Stimulated activated CD4-positive, alpha-beta T cell treated with anti-CD3 and anti-CD28 coated beads, Interleukin-4, amount 100 ng/mL, for 24 hours (primary cell): ENCODE measurements at places on chromosomes 11 and 22.

DNA sequence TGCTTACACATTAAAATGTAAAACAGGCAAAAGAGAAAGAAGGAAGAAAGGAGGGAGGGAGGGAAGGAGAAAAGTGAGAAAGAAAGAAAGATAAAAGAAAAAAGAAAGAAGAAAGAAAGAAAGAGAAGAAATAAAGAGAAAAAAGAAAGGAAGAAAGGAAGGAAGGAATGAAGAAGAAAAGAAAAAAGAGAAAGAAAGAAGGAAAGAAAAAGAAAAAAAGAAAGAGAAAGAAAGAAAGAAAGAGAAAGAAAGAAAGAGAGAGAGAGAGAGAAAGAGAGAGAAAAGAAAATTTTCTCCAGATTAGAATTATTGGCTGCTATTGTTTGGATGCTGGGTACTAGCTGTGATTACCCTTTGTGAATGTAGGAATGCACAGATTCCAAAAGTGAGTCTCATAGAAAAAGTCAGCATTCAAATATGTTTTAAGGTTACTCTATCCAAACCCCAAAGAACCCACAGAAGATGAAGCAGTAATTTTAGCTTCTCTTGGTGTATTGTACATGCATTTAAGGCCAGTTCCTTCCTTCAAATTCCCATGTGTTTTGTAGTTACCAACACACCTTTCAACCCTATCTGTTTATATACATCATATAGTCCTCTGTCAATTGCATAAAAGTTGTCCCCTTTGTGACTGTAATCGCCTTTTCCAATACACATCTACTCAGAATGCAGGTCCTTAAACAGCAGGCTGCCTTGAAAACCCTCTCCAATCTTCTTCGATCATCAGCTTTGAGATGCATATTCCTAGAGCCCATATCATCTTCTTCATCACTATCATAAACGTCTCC lies 789 bp upstream of the FAM111A start:
- DNase-seq: no peak

GRCh38 chr11:126139111-126140091 lies 72.0 kb downstream of the RPUSD4 start:
- no peak for DNase-seq

GRCh38 chr11:20137637-20138036 lies 22.6 kb downstream of the DBX1 start:
- no peak for DNase-seq

- DNase-seq: no peak
Measured at GRCh38 chr11:131767421-131767820, 397.0 kb downstream of the NTM start.

DNA sequence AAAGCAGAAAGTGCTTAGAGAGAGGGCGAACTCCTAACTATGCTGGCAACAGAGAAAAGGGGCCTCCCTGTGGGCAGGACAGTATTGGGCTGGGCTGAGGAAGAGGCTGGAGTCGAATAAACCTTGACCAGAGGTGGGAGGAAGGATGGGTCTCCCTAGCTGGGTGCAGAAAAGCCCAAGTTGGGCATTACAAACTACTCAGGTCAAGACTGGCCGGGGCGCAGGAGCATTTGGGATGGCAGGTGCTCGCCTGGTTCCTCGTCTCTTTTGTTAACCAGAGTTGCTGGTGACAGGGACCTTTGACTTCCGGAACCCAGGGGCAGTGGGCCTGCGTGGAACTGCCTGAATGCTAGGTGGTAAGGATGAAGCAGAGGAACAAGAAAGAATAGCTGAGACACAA lies 80.3 kb upstream of the SHISAL1 start:
- DNase-seq: no peak

- no peak for DNase-seq
Measured at GRCh38 chr11:3644817-3645235, at the start of gene ART1. TSS of gene ART1 (plus strand) at chr11:3645128. CDS start at chr11:3659214, 14,086 bp downstream.

DNA sequence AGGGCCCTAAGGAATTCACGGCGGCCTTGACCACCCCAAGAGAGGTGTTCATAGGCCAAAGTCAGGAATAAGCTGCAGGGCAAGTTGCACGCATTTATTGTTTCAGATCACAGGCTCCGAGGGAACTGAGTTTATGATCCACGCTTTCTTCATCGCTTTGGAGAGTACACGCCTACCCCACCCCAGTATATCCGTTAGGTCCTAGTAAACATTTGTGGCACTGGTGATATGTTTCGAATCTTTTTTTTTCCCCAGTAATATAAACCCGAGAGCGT lies 805 bp downstream of the GANAB start:
- DNase-seq: no peak

- DNase-seq: no peak
Measured at GRCh38 chr11:121293288-121293594, 670 bp downstream of the SC5D start.

GRCh38 chr22:43006753-43007152 lies 8.2 kb downstream of the PACSIN2 start:
- DNase-seq: no peak

DNA sequence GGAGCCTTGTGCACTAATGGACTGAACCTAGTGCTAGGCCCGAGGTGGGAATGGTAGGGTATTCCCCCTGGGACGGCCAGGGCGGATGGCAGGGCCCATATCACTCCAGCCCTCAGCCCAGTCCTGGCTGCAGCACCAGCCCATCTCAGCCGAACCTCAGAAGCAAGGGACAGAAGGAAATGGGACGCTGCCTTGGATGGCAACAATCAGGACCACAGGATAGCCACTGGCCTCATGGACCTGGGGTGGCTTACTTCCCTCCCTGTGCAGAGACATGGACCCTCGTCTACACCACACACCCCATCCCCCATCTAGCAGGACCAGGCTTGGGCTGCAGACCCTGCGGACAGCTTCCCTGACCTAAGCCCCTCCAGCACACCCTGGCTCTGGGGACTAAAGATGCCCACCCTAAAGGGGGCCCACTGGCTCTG lies 24.1 kb downstream of the ARVCF start:
- DNase-seq: no peak

DNA sequence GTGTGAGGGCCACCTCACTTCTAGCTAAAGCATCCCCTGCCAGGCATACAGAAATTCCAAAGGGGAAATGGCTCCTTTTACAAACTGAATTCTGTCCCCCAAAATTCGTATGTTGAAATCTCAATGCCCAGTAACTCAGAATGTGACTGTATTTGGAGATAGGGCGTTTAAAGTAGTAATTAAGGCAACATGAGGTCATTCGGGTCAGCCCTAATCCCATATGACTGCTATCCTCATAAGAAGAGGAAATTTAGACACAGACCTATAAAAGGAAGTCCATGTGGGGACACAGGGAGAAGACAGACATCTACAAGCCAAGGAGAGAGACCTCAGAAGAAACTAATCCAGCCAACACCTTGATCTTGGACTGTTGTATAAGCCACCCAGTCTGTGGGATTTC lies 119.1 kb downstream of the CHST1 start:
- no peak for DNase-seq

DNA sequence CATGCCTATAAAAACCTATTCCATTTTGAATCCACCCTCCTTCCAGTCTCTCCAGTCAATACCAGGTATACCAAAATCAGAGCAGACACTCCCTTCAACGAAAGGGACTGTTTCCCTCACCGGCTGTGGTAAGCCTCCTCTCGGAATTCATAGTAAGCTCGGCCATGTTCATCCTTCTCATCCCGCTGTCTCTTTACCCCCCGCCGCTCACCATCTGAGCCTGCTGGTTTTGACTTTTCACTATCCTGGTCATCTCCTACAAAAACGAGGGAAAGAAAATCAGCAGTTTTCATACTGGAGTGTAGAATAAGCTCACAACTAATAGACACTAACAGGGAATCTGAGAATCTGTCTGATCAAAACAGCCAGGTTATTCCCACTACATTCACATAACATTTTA lies 3.1 kb downstream of the HNRNPUL2 start:
- DNase-seq: no peak

DNA sequence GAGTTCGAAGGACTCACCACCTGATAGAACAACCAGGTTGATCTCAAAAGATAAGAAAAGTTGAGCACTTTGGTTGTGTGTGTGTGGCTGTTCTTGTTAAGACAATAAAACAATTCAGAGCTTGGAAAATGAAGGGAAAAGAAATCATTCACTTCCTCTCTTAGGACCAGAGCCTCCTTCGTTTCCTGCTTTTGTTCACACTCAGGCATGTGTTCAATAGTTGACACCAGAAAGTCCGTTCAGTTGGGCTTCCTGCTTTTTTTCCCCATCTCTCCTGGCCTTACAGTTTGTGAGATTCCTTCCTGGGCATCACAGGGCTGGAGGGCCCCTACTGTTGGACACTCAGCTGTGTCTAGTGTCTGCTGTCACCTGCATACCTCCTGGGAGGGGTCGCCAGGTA lies 48.0 kb downstream of the TSPAN18 start:
- DNase-seq: no peak

DNA sequence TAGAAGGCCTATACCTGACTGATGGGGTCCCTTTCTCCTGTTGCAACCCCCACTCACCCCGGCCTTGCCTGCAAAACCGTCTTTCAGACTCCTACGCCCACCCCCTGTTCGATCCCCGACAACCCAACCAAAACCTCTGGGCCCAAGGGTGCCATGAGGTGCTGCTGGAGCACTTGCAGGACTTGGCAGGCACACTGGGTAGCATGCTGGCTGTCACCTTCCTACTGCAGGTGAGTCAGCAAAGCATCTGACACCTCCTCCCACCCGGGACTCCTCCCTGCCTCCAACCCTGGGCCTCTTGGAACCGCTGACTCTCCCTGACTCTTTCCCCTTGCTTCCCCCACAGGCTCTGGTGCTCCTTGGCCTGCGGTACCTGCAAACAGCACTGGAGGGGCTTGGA lies 1.2 kb downstream of the ROM1 start:
- peak; percentile 73 for DNase-seq

GRCh38 chr11:41400819-41401382 lies 58.6 kb downstream of the LRRC4C start:
- DNase-seq: no peak

- DNase-seq: no peak
Measured at GRCh38 chr11:2548596-2548995, 103.8 kb downstream of the KCNQ1 start.

GRCh38 chr22:46072981-46073682 lies 77.2 kb upstream of the PPARA start:
- no peak for DNase-seq

DNA sequence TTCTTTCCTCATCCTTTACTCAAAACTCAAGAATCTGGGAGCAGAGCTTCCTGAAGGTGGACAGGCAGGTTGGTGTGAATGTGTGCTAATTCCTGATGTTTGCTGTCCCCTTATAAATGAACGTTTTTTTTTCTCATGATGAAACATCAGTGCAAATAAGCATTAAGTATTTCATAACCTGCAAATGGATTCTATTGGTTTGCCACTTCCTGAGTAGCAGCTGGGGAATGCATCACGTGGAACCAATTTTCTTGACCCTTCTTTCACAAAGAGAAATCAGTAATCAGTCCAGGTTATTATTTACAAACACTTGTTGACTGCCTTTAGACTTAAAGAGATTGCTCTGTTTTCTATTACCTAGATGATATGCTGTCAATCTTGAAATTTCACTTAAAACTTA lies 40.1 kb upstream of the SCN3B start:
- no peak for DNase-seq

DNA sequence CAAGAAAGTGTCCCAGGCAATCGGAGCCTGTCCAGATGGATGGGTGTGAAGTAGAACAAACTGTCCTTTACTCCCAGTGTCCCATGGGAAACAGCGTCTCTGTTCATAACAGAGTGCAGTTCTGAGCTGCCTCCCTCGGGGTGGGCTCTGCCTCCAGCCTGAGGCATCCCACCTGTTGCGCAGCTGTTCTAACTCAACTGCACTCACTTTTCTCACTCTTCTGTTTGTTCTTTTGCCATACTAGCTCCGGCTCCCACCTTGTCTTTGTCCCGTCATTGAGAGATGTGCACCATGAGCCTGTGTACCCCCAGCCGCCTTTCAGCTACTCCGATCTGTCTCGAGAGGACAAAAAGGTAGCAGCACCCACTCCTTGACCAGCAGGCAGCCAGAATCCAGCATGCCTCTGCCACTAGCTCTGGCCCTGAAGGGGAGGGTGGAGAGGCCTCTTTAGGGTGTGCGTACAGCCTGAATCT lies 20.7 kb upstream of the CDC42EP2 start:
- no peak for DNase-seq

- no peak for DNase-seq
Measured at GRCh38 chr11:103550811-103551210, 441.6 kb downstream of the DYNC2H1 start.

- no peak for DNase-seq
Measured at GRCh38 chr11:111845276-111846028, 25.9 kb downstream of the ALG9 start.

- no peak for DNase-seq
Measured at GRCh38 chr11:114197799-114198500, 98.2 kb upstream of the NNMT start.

DNA sequence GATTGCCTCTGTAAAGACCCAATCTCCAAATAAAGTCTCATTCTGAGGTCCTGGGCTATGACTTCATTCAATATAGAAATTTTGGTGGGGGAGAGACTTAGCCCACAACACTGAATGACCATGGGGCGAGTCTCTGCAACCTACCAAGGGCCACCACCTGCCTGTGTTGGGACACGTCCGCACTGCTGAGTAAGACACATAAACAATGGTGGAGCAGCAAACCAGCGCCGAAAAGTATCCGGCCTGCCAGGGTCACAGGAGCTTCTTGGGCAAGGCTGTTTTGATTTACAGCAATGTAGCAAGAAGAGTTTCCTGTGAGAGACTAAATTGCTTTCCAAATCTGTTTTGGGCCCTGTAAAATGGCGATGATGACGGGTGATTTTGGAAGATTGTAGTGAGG lies 122.3 kb downstream of the SHANK2 start:
- no peak for DNase-seq

- DNase-seq: no peak
Measured at GRCh38 chr22:33006220-33006954, 51.8 kb downstream of the SYN3 start.

- DNase-seq: no peak
Measured at GRCh38 chr22:20403779-20404140, 9.8 kb downstream of the ZNF74 start.
